ENCODE measurements at places on chromosomes 3 and 15.

DNA sequence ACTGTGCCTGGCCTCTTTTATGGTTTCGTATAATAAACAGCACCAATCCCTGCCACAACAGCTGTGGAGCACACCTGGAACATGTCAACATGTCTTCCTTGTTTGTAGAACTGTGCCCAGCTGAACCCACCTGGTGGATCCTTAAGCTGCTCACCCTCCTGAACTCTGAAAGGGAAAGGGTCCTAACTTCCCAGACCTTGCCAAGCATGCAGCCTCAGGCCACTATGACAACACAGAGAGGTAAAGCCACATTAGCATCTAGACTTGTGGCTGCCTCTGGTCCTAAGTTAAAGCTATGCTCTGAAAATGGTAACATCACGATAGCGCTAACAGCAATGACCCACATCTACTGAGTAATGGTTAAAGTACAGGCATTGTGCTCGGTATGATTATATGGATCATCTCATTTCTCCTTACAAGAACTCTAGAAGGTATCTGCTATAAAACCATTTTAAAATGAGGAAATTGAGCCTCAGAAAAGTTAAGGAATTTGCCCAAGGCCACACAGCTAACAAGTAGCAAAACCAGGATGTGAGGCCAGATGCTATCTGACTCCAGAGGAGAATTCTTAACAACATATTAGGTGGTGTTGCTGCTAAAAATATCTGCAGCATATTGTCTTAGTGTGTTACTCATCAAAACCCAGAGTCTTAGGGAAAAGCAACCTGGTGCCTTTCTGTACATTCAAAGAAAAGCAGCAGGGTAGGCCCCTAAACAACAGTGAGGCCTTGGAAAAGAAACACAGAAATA is 23.1 kb upstream of the HERC1 start:
- peak; percentile 79 for DNase-seq

DNA sequence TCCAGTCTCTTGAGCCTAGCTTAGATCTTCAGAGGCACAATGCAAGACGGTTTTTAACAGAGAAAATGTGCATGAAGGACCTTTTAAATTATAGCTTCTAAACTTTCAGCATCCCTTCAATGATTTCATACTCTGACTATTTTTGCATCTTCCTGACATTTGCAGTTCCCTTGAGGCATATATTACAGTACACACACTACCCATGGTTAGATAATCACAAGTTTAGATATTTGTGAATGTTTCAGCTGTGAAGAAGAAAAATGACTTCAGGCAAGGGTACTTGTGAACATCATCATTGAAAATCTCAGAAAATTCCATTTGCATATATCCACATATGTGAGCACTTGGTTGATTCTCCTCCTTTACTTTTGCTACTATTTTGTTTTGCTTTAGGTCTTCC is 341.5 kb downstream of the ROBO2 start:
- no peak for DNase-seq

GRCh38 chr3:54622678-54623077 is 305.2 kb downstream of the LRTM1 start:
- DNase-seq: no peak

- peak; percentile 73 for DNase-seq
Observed at GRCh38 chr3:64295594-64295993, 70.3 kb upstream of the PRICKLE2 start.

GRCh38 chr15:100653608-100654007 is 51.2 kb downstream of the ASB7 start:
- no peak for DNase-seq

- no peak for DNase-seq
Observed at GRCh38 chr3:3919316-3919715, 120.1 kb downstream of the LRRN1 start.

DNA sequence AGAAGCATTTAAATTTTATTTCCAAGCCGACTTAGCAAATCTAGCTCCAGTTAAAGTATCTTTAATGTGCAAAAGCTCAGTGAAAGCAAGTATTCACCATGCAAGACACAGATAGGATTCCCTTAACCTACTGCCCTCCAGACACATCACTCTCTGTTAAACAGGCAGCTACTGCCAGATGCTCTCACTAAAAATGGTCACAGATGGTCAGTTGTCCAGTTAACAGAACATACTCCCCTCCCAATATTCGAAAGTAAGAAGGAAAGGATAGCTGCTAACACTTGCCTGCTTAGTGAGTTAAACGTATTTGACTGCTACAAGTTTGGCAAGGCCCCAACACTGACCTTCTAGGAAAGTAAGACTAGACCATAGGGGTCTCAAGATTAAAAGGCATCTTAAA is 73.7 kb downstream of the PRTG start:
- DNase-seq: no peak

DNA sequence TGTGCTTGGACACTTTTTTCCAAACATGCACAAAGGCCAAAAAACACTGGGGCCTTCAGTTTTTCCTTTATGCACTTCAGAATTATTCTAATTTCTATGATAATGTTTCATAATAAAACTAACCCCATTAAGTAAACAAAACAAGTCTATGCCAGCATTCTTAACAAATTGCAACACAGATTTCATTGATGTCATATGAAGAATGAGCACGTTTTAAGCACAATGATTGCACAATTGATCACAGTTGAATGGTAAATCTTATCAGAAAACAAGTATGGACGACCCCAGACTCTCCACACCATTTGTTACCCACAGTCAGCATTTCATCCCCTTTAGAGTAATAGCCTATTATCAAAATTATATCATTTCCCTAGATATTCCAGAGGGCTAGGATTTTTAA is 46.7 kb upstream of the PROK2 start:
- no peak for DNase-seq

DNA sequence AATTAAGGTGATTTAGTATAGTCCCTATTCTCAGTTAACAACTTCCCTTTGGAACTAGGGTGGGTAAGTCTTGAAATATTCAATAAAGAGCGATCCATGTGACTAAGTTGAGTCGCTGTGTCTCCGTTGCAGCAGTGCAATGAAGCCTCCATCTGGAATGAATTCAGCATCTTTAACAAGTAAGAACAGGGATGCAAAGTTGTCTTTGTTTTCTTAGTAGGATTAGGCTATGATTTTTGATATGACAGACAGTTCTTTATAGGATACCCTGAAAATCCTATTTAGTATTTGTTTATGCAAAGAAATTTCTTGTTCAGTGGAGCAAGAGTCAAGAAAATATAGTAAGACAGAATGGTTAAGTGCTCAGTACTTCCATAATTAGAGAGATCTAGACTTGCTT is 52.7 kb downstream of the RBMS3 start:
- peak; percentile 43 for DNase-seq

DNA sequence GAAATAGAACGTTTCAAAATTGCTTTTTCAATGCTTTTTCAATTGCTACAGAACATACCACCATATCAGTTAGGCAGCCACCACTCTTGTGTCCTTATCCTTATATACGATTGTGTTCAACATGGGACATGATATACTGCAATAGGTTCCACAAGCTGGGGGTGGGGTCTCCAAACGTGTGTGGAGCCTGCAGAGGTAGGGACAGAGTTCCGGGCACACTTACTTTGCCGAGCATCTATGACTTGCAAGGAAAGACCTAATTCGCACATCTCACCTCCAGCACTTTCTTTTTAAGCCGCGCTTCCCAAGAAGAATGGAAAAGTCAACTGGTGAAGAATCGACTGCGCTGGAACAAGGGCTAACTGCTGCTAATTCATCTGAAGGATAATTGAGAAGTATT is 39.6 kb upstream of the SFMBT1 start:
- DNase-seq: no peak

DNA sequence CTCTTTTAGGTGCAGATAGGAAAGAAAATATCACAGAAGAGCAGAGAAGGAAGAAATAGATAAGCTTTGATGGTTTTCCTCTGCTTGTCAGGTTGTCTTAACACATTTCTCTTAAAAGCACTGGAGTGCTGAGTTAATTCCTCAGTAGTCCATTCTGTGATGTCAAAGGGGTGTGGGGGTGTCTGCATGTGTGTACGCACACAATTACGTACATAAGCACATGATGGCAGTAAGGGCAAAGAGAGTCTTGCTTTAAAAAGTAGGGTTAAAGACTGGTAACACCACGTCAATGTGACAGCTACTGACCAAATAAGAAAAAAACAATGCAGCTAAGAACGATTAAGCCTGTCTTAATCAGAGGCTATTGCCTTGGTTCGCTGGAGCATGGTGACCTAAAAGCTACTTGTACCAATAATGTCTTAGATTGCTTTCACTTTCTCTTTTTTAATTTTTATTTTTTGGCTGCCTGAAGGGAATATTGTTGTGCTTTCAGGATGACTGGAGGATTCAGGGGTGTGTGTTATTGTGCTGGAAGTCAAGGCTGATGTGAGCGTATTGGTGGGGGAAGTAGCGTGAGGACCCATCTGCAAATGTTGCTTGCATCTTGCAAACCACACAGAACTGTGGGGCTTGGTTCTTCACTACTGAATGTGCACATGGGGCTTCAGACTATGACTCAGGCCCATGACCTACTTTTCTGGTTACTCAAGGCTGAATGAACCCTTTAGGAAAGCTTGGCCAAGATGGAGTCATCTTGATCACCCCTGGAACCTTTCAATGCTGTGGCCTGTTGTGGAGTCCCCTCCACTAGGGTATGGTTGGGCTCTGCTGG is 417.8 kb upstream of the TPM1 start:
- peak; percentile 64 for DNase-seq

GRCh38 chr15:36694574-36694973 is 115.1 kb downstream of the CDIN1 start:
- no peak for DNase-seq

GRCh38 chr15:84892786-84893307 is 8.4 kb downstream of the SLC28A1 start:
- no peak for DNase-seq

DNA sequence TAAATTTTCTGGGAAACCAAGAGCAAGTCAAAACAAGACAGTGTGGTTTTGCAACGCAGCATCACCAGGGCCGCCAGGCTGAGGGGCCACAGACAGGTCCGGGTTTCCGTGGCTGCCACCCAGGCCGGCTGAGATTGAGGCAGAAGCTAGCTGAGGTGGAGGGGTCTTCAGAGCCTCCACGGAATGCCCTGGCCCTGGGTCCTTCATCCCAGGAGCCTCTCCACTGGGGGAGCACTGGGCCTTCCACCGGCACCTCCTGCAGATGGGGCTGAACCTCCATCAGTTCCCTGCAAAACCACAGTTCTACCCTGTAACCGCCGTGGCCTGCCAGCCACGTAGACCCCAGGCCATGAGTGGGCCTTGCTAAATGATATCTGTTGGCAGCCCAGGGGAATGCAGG is 152.7 kb downstream of the CHSY1 start:
- DNase-seq: no peak

GRCh38 chr3:37484884-37485559 is 310.6 kb upstream of the LRRFIP2 start:
- no peak for DNase-seq

- DNase-seq: no peak
Observed at GRCh38 chr3:150734795-150735119, 28.2 kb downstream of the SIAH2 start.

- peak; percentile 6 for DNase-seq
Observed at GRCh38 chr15:50057905-50058639, 61.0 kb downstream of the ATP8B4 start.

GRCh38 chr3:57464801-57465200 is 79.3 kb downstream of the DNAH12 start:
- no peak for DNase-seq

GRCh38 chr3:82960379-82960778 is 1198.9 kb upstream of the GBE1 start:
- DNase-seq: no peak
